ENCODE measurements at places on chromosomes 3 and 15.

GRCh38 chr15:68375716-68376220 lies 56.2 kb downstream of the ITGA11 start:
- no peak for DNase-seq

- no peak for DNase-seq
These were observed 59.5 kb upstream of the NDUFB4 start for GRCh38 chr3:120536642-120537041.

DNA sequence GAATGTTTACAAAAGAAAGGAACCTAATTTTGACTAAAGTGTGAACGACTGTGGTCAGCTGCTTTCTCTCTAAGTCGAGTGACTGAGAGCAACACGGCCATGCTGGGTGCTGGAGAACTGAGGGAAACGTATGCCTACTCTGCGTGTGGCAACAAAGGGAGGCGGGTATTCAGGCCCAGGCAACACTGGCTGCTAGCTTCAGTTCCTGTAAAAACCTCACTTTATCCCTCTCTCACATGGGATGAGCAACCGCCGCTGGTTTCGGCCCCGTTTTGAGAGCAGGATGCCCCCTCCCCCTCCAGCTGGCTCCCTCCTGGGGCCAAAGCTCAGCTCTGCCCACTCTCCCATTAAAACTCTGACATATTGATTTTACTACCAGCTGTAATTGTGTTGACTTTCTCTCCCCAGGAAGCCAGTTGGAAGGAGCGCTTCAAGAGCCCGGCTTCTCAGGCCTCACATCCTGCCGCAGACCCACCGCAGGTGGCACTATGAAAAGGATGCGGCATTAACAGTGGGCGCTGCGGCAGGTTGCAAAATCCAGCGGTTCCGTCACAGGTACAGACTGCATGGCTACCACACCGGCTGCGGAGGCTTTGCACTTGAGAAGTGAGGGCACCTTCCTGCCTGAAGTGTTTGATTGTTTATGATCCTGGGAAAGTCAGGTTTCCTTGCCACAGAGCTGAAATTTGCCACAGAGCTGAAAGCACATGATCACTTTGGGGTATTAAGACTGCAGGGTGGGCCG lies 12.7 kb downstream of the PLXND1 start:
- DNase-seq: no peak

- DNase-seq: no peak
These were observed 31.7 kb upstream of the NR2C2 start for GRCh38 chr3:14915636-14916222.

DNA sequence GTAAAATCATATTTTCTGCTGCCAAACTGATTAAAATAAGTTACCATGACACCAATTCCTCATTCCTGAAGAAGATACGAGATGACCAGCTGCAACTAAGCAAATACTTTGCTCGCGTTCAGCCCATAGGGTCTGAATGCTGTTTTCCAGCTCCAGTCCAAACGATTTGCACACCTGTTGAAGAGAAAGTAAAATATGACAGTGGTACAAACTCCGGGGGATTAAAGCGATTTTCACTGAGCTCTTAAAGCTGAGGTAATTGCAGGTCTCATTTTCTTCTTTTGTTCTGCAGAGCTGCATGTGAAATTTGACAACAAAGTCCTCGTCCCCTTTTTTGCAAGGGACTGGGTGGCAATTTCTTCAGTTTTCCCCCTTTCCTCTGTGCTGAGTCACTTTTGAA lies 118.4 kb downstream of the NR2F2 start:
- DNase-seq: no peak

DNA sequence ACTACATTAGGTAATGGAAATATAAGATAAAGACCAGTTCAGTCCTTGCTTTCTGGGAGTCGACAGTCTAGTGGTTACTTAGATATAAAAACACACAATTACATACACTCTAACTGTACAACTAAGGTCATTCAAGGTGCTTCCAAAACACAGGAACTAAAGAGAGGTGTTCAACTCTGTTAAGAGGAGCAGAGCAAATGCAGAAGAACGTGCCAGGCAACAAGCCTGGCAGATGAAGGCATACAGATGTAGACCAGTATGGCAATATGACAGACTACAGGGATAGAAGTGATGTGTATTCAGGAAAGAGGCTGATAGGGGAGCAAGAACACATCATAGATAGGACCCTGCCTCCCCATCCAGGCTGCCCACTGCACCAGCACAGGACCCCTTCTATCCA lies 78.3 kb downstream of the CBLB start:
- no peak for DNase-seq

DNA sequence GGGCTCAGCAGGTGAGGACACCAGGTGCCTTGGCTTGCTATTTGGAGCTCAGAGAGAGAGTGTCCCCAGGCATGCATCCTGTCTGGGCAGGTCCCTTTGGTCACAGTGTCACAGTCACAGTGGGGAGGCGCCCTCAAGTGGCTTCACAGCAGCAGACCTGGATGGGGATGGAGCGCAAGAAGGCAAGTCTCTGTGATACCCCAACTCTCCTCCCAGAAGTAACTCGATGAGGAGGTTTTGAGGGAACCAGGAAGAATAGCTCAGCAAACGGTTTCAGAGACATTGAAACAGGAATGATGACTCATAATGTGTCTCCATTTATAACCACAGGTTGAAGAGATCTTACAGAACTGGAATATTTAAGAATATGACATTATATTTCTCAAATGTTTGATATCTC lies 66.5 kb upstream of the SH3GL3 start:
- peak; percentile 59 for DNase-seq

DNA sequence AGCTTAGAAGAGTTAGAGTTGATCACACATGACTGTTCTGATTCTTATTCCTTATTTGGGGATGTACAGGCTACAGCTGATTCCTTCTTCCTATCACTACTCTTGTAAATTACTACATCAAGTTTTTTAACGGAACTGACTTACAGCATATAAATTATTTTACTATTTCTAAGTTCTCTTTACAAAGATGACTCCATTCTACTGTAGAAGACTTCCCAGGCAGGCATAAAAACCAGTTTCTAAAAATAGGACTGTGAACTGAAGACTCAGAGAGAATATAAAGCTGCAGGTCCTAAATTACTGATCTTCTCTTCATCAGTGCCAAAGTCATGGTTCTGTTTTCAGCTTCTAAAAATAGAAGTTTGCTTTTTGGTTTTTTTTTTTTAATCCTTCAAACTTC lies 38.9 kb downstream of the ANO10 start:
- DNase-seq: no peak

DNA sequence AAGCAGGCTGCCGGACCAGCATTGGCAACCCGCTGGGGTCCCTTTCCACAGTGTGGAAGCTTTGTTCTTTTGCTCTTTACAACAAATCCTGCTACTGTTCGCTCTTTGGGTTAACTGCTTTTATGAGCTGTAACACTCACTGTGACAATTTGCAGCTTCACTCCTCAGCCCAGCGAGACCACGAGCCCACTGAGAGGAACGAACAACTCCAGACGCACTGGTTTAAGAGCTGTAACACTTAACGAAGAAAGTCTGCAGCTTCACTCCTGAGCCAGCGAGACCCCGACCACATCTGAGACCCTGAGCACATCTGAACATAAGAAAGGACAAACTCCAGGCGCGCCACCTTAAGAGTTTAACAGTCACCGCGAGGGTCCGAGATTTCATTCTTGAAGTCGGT lies 10.7 kb upstream of the CCR4 start:
- no peak for DNase-seq

DNA sequence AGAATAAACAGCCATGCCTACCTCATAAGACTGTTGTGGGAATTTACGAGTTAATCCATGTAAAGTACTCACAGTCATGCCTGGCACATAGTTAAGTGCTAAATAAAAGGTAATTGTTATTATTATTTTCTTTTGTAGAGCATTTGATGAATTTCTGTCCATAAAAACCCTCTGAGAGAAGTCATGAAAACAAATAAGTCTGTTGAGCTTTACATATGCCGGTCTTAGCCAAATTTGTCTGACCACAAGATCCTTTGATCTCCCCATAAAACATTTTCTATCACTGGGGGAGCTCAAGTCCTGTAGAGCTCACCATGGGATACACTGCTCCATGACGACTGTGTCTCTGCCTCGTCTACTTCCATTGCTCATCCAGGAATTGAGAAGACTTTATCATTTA lies 114.0 kb downstream of the MAGI1 start:
- no peak for DNase-seq

DNA sequence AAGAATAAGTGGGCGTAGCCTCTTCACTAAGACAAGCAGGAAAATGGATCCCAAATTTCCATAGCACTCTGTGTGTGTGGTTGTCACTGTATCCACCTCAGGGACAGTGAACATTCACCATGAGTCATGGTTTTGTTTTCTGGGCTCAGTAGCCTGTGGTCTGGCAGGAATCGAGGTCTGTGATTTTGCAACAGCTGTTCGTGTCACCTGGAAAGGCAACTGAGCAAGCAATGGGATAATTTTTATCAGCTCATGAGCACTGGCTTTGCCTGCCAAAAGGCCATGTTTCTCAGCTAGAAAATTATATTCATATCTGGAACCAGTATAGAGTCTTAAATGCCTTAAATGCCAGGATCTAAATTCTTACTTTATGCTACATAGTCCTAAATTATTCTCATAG lies 60.9 kb downstream of the STRIT1 start:
- no peak for DNase-seq

DNA sequence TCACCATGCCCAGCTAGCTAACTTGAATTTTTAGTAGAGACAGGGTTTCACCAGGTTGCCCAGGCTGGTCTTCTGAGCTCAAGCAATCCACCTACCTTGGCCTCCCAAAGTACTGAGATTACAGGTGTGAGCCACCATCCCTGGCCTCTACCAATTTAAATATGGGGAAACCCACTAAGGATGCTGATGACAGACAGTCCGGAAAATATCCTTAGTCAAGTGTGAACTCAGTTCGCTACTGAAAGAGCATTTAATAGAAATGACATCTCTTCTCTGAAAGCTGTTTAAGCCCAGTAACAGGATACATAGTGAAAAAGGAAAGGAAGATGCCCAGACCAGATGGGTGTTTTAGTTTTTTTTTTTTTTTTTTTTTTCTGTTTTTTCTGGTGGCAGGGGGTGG lies 7.7 kb upstream of the GRAMD2A start:
- no peak for DNase-seq

DNA sequence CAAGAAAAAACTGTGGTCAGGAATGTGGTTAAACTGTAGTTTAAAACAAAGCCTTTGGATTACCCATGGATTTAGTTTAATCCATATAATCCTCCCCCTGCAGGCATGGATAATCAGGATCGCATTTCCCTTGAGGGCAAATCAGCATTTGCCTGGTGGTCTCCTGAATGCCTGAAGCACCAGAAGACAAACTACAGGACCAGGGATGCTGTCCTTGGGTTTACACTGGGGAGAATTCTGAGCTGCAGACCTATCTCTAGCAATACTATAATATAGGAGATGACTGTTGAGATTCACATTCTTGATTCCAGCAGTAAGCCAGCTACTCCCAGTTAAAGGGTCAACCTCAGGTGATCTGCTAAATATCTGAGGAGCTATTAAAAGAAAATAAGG lies 10.6 kb downstream of the PIK3CB start:
- DNase-seq: no peak

DNA sequence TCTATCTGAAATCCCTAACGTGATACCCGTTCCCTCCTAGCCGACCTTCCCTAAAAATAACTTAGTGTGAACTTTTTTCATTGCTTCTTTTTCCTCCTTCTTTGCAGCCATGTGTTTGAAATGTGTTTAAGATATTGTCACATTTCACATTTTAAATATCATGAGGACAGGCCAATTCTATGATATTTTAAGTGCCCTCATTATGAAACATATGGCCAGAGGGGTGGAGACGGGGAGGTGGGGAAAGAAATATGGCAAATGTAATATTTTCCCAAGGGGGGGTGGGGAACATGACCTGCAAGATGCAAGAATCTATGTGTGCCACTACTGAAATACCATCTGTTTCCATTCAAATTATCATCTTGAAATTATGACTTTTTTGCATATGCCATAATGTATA lies 1039.2 kb downstream of the AGBL1 start:
- no peak for DNase-seq

GRCh38 chr15:87736401-87736800 lies 520.1 kb downstream of the NTRK3 start:
- DNase-seq: no peak

DNA sequence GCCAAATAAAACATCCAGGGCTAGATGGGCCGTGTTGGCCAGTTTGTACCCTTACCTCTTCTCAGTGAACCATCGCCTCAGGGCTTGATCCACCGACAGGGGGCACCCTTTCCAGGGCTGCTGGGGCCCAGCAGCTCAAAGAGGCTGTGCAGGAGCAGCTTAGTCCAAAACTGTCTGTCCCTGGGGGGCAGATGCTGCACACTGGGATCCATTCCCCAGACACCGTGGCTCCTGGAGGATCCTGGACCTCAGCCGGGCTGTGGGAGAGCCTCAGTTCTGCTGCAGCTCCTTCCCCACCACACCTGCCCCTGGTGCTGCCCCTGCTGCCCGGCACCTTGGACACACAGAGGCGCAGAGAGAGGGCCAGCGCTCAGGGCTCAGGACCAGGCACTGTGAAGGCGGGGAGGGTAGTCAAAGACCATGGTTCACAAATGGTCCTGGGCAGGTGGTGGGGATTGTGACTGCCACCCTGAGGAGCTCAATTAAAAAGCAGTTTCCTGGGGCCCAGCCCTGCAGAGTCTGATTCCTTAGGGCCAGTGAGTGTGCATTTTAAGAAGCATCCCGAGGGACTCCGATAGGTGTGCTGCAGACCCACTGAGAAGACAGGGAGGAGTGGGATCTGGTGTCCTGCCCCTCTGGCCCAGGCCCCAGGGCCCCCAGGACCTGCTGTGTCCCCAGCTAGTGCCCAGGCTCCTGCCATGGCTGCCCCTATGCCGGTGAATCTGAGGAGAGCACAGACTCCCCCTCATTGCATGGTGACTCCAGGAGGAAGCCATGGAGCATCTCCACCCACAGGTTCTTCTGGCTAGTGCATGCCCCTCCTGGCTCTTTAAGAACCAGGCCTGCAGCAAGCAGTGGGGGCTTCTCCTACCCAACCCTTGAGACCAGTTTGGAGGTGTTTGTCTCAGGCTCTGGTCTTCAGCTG lies 86.5 kb upstream of the PRR20G start:
- DNase-seq: no peak

- no peak for DNase-seq
These were observed 66.8 kb upstream of the UNC13C start for GRCh38 chr15:53911431-53911830.

DNA sequence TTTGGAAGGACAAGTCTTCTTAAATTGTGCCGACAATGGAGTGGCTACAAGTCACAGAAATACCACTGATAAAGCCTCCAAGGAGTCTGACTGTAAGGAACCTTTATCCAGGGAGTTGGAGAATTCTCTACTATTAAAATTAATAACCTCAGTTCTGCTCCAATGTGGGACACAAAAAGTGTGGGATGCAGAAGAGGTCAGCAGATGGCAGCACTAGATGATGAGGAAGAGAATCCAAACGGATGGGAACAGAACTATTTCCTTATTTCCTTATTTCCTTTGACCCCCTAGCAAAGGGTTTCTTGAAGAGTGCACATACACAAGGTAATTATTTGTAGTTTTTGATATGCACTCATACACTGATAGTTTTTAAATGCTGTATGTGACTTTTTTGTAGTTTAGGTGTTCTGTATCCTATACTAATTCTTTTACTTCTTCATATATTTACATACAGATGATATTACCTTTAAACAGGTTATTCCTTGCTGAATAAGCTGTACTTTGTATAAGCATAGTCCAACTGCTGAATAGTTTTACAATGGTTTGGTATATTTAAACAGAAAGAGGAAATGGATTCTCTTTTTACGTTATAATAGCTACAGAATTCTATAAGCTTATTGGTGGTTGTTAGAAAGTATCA lies 25.6 kb upstream of the NLGN1 start:
- peak; percentile 69 for DNase-seq

GRCh38 chr3:23819599-23820360 lies 14.0 kb downstream of the UBE2E1 start:
- DNase-seq: peak; percentile 78

All from Ammon's horn (tissue), 1 donor.